Stimulated activated CD8-positive, alpha-beta memory T cell treated with anti-CD3 and anti-CD28 coated beads, Interleukin-12 subunit alpha, Interleukin-12 subunit beta, amount 100 ng/mL, for 4 hours (primary cell): ENCODE measurements at places on chromosomes 16 and 17.

DNA sequence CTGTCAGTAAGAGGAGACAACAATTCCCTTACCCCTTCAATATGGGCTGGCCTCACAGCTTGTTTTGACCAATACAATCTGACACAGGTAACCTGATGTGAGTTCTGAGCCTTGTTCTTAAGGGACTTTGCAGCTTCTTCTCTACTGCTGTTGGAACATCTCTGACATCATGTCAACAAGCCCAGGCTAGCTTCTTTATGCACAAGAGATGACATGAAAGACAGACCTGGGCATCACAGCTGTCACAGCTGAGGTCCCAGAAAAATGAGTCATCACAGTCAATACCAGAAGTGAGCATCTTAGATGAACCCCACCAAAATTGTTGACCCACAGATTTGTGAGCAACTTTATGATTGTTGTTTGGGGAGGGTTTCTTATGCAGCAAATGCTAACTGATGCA, 431.7 kb upstream of the PSMD7 start:
- no peak for DNase-seq

GRCh38 chr16:8763899-8764298, 33.5 kb downstream of the TMEM186 start:
- no peak for DNase-seq

DNA sequence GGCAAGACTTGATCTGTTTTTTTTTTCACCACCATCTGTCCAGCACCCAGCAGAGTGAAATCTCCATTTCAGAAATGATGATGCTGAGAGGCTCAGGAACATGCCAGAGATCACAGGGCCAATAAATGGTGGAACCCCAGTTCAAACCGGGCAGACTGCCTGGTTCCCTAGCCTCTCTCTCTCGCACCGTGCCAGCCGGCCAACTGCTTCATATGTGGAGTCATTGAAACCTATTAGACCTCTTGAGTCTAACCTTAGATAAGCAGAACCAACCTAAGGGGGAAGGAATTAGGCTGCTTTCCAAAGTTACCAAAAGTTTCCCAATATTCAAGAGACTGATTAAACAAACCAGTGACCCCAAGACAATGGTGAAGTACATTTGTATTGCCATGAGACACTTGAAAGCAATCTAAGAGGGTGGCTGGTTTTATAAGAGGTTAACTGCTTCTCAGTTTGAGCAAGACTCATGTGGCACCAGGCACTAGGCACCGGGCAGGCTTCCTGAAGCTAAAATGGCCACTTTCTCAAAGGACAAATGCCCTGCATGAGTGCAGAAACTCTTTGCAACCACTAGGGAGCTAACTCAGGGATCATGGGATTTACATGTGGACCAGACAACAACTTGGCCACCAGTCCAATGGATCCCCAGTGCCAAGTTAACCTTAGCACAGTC, 18.4 kb downstream of the TOX3 start:
- DNase-seq, result no peak

DNA sequence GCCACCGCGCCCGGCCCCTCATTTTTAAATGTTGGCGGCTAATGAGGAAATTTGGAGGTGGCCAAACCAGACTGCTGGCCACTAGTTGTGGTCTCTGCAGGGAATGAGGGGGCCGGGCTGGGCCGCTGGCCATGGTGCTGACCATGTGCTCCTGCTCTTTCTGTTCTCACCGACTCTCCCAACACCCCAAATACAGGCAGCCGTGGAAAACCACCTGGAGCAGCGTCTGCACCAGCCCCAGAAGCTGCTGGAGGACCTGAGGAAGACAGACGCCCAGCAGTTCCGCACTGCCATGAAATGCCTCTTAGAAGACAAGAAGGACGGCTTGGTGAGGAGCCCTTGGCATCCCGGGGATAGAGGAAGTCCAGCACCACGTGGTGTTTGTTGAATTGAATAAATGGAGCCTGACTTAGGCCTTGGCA, 21.3 kb downstream of the OTOA start:
- DNase-seq, result no peak

- DNase-seq, result no peak
These were observed 97.1 kb upstream of the GNAO1 start for GRCh38 chr16:56094231-56094630.

DNA sequence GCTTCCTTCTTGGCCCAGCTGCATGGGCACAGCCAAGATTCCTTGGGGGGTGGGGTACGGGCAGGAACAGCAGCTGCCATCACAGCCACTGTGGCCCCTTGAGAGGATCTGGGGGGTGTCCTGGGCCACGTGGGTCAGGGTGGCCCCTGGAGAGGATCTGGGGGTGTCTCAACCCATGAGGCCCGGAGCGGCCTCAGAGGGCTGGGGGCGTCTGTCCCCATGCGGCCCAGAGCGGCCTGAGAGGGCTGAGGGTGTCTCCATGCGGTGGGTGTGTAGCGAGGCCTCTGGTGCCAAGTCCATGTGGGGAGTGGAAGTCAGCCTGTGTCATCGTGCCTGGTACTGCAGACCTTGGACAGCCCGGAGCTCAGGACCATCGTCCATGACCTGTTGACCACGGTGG, 13.7 kb downstream of the TSC2 start:
- DNase-seq, result no peak
